CD4-positive, alpha-beta T cell treated with Interleukin-4 for 4 hours (primary cell): ENCODE measurements at places on chromosomes 11 and 22.

DNA sequence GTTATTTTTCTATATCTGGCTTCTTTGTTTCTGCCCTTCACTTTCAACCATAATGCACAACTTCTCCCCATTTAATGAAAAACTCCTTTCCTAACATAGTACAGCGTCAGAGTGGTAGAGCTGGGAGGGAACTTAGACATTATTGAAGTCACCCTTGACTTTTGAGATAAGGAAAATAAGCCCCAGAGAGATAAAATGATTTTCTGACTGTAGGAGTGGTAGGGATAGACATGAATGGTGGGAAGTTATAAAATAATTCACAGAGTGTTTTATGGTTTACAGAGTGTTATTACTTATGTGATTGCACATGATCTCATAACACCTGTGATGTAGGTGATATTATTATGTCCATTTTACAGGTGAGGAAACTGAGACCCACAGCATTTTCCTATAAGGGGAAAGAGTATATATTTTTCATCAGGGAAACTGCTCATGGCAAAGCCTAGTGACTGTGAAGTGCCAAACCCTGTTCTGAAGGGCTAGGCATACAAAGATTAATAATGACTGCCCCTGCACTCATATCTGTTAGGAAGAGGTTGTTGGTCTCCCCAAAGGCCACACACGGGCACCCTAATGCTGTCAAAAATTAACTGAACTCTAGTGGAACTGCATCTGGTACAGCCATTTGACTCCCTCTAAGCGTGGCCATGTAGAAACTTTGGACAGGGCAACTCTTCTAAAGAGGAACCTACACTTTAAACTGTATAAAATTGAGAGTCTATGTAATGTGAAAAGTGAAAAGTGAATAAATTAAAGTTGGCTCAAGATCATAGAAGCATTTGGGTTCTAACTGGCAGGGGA, 61.1 kb upstream of the PICALM start:
- DNase-seq = no peak

DNA sequence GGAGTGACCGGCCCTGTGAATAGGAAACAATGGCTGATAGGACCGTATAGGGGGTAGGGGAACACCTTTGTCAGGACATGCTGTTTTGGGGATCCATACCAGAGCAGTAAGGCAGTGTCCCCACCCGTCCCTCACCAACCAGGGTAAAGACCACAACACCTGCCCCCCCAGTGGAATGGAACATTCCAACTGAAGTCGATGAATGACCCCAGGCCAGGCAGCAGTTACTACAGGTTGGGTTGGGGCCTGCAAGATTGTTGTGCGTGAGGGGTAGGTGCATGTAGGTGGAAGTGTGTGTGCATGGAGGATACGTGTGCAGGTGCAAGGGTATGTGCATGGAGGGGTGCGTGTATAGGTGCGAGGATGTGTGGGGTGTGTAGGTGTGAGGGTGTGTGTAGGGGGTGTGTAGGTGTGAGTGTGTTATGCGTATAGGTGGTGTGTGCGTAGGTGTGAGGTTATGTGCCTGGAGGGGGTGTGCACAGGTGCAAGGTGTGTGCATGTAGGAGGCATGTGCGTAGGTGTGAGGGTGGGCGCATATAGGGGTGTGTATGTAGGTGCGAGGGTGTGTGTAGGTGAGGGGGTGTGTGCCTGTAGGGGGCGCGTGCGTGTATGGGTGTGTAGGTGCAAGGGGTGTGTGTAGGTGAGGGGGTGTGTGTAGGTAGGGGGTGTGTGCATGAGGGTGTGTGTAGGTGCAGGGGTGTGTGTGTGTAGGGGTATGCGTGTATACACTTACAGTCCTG, 32.9 kb downstream of the PISD start:
- DNase-seq = no peak

GRCh38 chr11:95705485-95706124, 84.0 kb downstream of the FAM76B start:
- peak; percentile 90 for DNase-seq

DNA sequence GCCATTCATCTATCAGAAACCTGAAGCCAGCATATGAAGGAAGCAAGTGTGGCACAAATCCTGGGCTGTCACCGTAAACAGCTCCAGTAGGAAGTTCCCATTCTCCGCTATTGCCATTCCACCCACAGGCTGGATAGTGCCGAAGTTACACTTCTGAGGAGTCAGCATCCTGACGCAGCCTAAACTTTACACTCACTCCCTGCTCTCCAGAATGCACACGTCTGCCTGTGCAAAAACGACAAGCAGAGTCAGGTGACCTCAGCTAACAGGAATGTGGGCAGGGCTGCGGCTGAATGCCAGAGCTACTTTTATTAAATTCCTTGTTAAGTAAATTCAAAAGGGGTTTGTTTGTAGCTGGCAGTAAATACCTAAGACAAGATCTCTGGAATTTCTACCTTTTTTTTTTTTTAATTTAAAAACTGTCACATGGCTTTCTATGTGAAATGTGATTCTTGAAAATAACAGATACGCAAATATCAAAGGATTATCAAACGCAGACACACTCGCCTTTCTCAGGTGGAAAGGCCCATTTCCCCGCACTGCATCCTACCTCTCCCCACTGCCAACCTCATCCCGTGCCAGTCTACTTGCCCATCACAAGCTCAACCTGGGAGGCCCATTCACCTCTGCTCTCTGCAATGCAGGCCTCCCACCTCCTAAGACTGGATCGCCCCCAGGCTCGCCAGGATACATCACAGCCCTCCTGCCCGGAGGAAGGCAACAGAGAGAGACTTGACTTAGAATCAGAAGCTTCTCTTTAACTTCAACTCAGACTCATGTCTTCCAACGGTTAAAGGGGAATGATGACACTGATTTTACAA, 33.5 kb downstream of the NFRKB start:
- DNase-seq = no peak

DNA sequence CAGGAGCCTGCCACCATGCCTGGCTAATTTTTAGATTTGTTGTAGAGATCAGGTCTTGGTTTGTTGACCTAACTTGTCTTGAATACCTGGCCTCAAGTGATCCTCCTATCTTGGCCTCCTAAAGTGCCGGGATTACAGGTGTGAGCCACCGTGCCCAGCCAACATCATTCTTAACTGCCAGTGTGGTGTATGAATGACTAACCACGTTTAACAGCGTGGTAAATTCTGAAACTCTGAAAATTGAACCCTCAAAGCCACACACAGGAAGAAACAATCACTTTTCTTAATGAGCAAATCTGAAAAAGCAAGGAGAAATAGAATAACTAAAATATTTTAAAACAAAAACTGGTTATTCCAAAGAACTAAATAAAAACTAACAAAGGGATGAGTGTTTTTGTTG, 7.4 kb downstream of the TMEM9B start:
- DNase-seq = no peak

DNA sequence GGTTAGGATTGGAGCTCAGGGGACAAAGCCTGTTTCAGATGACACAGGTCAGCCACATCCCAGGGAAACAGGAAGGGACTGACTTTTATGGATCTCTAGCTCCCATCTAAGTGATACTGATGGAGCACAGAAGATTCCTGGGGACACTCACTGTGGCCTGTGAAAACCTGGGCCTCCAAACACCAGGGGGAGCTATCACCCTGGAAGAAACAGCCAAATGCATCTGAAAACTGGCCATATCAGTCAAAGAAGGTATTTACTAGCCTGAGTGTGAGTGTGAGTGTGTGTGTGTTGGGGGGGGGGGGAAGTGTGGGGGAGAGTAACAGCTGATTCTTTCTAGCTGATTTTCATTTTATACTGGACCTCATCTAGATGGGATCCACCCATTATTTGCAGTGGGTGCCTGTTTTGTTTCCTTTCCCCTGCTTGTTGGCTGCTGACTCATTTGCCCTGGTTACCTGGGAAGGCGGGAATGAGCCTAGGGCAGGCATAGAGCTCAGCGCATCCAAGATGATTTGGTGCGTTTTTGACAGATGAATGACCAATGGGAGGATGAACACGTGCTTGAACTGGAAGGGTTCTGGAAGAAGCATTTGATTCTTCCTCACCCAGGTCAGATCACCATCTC, 284.0 kb downstream of the KIRREL3 start:
- peak; percentile 11 for DNase-seq

DNA sequence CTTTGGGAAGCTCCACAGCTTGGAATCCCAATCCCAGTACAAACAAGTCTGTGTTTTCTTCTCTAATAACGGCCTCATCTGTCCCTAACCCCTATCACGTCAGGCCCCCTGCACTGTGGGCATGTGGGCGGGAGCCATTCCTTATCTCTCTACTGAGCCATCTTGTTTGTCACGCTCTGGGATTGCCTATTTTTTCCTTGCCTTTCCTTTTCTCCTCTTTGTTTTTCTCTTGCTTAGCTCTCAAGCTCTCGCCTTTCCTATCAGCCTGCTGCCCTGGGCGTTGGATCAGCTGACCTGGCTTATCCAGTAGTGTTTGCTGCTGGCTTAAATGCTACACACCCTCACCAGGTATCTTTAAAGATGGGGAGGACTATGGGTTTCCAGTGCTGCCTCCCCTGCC, 35.8 kb downstream of the ARHGAP1 start:
- no peak for DNase-seq

GRCh38 chr22:33030923-33031525, 27.2 kb downstream of the SYN3 start:
- no peak for DNase-seq

DNA sequence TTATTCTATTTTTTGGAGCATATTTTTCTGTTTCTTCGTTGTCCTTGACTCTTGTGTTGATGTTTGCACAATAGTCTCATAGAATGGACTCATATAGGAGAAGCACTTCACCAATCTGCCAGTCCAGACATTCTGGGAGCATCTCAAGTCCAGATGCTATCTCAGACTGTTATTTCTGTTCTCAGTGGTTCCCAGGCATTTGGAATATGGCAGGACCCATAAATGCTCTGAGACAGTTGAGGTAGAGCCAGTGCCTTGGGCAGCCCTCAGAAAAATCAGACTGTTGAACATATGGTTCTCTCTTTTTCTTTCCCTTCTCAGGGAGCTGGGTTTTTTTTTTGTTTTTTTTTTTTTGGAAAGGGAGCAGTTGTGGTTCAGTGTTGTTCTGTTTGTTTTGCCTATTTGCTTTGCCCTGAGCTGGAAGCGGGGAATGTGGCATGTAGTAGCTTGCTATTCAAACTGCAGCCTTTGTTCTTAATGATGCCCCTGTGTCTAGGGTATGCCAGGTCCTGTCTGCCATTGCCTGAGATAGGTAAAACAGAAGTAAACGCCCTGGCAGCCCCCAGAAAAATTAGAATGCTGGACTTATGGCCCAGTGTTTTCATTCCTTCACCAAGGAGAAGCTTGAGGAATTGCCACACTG, 3.7 kb upstream of the MS4A2 start:
- no peak for DNase-seq

GRCh38 chr11:75230621-75231020, 10.0 kb upstream of the TPBGL start:
- no peak for DNase-seq

DNA sequence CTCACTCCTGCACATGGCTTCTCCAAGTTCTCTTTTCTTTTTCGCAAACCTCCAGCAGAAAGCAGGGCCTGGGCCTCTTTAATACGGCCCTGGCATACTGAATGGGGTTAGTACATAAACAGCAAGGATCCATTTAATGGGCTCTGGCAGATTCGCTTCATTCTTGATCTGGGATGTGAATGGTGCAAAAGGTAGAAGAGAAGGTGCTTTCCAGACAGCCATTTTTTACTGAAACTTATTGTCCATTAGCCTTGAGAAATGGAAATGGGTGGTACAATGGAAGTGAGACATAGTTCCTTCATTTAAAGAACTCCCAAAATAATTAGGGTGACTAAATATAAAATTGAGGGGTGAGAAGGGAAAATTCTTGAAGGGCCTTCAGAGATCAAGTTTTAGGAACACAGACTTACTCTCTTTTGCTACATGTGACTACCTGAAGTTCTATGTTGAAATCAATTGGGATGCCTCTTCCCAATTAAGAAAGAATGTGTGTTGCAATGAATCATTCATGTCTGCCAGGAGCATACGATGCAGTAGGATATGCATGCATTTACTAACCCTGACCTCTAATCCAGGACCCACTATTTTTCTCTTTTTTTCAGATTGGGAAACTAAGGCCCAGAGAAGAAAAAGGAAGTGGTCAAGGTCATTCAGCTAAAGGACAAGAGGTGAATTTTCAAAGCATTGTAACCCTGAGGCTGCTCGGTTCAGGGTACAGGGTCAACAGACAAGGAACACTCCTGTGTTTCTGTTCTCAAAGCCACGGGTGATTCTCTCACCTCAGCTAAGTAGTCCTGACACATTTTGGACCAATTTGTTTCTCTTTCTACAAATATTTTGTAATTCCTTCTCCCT, 144.1 kb downstream of the BBOX1 start:
- DNase-seq = no peak

DNA sequence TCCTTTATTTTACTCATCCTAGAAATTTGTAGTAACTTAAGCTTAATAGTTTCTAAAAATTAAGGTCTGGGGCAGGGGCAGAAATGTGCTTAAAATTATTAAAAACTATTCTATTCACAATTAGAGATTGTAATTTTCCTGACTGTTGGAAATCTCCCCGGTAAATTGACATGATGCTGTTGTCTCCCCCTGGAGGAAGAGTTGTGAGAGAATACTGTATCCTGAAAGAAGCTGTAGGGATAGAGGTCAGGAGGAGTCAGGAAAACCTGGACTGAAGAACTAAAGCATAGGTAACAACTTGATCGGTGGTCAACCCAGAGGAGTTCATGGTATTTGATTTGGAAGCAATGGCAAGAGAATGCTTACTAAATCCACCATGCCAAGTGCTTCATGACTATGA, 16.2 kb upstream of the ESAM start:
- no peak for DNase-seq

DNA sequence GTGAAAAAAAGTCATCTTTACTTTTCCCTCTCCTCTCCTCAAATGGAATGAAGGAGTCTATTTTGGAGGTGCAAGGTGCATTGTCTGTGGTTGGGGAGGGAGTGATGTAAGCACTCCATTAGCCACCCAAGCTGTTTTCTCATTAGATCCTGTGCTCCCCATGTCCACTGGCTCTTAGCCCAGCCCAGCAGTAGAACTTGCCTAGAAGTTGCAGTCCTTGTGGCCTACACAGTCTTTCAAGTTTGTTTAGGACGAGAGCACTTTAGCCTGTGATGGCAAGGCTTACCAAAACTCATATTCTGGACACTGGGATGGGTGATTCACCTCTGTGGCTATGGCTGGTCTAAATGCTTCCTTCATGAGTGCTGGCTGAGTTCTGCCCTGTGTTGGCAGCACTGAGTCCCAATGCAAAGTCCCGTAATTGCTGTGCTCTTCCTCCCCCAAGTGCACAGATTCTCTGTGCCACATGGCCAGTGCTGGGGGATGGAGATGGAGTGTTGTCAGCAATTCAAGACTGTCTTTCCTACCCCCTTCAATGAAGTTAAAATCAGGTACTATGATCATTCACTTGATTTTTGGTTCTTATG, 15.8 kb downstream of the SLC22A25 start:
- no peak for DNase-seq

- DNase-seq = no peak
Measured at GRCh38 chr11:65169164-65169641, 830 bp upstream of the SPDYC start.
